ENCODE measurements at places on chromosomes 3 and 15.

- DNase-seq = no peak
Measured at GRCh38 chr3:127005864-127006500, 23.1 kb downstream of the PLXNA1 start.

- no peak for DNase-seq
Measured at GRCh38 chr3:180329187-180329586, 272.8 kb upstream of the TTC14 start.

- DNase-seq = no peak
Measured at GRCh38 chr3:48535578-48535977, 21.0 kb downstream of the PFKFB4 start.

GRCh38 chr3:184320104-184320445 lies 5.7 kb downstream of the EIF4G1 start:
- peak; percentile 97 for DNase-seq

DNA sequence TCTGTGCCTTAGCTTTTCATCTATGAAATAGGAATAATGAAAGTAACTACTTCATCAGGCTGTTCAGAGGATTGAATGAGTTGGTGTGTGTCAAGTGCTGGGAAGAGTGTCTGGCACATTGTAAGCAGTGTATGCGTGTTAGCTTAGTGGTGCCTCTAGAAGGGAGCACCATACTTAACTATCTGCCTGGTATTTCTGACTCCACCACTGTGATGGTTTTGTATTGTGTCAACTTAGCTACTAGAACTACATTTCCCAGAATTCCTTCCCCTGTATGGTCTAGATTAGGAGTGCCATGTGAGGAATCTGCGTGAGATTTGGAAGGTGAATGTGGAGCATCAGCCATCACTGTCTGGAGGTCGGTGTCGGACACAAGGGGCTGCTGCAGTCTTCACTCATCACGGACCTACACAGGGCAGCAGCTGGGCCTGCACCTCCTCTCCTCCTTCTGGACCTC lies 115.4 kb upstream of the GALNT15 start:
- DNase-seq = peak; percentile 18

DNA sequence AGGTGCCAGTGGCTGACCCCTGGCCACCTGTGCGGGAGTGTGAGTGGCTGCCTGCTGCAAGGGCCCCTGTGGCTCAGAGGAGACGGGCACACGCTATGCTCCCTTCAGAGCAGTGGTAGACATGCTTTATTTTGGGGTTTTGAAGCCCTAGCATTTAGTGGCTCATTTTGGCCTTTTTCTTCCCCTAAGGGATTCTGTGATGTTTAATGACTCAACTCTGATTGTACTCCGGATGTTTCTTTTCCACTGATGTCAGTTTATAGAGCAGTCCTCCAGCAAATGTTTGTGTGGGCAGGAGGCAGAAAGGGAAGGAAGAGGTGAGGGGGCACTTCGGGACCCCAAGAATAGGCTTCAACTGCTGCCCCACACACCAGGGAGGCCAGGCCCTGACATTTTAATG lies 288.9 kb upstream of the C2CD4B start:
- no peak for DNase-seq

DNA sequence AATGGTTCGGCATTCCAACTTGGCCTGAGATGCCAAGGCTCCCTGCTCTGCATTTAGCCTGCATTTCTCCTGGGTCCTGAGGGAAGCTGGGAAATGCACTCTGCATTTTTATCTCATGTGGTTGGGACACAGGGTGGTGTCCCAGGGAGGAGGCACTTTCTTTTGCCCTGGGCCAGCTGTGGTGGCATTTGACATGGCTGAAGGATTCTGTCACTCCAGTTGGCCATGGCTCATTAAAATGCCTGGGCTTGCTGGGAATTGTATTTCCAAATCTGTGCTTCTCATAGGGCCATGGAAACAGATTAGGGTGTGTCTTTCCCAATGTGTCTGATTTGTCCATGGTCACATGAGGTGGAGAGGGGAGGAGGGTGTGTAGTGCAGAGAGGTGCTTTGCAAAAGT lies 128.3 kb upstream of the RGMA start:
- DNase-seq = no peak

- DNase-seq = no peak
Measured at GRCh38 chr3:190165253-190165652, 44.6 kb upstream of the P3H2 start.

DNA sequence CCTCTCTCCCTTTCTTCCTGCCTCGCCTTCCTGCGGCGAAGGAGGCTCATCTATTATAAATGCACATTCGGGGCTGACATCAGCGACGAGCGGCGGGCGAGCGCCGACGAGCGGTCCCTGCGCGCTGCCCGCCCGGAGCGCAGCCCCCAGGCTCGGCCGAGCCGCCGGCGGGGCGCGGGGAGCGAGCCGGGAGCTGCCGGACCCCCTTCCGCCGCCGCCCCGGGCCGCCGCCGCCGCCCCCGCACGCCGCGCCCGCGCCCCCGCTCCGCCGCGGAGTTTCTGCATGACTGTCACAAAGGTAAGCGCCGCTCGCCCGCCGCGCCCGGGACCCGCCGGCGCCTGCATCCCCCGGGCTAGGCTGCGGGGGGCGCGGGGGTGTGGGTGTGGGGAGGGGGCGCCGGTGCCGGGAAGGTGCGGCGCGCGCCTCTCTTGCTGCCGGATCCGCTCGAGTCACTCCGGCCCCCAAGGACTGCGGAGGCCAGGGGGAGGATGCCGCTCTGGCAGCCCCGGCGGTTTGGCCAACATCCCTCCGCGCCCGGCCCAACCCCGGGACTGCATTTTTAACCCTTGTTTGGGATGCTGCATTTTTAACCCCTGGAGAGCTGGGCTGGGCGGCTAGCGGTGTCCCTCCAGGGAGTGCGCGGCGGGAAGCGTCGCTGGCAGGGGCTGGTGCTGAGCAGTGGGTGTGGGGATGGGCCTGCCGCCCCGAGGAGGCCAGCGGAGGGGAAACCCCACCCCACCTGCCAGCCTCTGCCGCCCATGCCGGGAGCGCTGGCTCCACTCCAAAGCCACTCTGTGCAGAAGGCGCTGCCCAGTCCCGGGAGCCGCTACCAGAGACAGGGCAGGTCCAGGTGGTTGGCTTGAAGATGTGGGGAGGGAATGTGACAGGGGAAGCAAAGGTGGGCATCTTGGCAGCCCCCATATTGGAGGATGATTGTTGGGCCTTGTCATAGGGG lies at the start of gene CORO2B:
Gene CORO2B, plus strand, starts transcription at position 14 of the 956 bp plus-strand sequence. Its CDS starts 270 bp downstream, at position 284.
- DNase-seq = no peak

GRCh38 chr3:128919988-128920387 lies 40.6 kb downstream of the ACAD9 start:
- no peak for DNase-seq

Data from umbilical cord (tissue), 2 donors.